ENCODE measurements at places on chromosomes 5 and 9.

- DNase-seq, result no peak
Observed at GRCh38 chr9:114081441-114082016, 3.4 kb upstream of the AMBP start.

- no peak for DNase-seq
Observed at GRCh38 chr5:174295702-174296436, 250.4 kb downstream of the NSG2 start.

- DNase-seq, result no peak
Observed at GRCh38 chr9:94946256-94946655, 219.8 kb downstream of the AOPEP start.

DNA sequence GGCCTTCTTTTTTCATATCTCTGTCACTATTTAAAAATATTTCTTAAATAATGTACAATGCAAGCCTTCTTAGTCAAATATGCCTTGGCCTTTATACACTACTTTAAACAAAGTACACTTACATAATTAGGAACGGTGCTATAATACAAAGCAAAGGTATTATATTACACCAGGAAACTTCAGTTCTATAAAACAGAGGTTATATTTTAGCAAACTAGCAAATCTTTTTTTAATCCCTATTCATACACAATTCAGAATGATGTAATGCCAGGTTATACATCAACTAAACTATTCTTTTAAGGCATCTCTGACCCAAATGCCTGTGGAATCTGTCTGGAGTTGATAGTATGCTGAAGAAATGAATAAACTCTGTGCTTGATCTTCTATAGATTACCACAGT is 10.7 kb upstream of the LURAP1L start:
- no peak for DNase-seq

DNA sequence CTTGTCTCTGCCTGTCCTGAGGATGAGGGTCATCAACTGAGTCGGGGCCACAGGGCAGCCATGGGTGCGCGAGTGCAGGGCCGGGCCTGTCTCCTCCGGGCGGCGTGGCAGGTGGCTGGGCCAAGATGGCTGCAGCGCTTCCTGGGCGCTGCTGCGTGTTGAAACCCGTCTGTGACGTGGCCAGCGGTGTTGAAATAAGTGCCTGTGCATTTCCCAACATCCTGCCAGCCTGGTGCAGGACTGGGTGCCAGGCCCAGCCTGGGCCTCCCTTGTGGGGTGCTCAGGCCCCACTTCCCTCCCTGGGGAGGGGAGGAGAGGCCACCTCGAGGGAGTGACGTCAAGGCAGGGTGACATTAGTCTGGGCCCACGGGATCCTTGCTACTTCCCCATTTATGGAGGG is 45.5 kb downstream of the RXRA start:
- DNase-seq, result no peak

DNA sequence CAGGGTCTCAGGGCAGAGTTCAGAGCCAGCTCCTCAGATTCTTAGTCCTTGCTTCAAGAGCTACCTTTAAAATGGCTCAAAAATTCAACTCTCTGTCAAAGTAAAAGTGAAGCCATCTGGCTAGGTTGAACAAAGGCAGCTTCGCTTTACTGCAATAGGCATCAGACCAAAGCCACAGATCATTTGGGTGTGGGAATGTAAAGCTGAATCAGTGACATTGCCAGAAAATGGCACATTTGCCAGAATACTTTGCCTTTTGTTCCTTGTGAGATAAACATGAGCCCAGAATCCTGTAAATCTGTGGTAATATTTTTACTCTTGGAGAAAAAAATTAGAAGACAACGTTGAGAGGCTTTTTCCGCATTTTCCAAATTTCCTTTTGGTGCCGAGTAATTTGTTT is 210.5 kb downstream of the PALM2AKAP2 start:
- no peak for DNase-seq

- no peak for DNase-seq
Observed at GRCh38 chr5:67997148-67997547, 218.4 kb upstream of the PIK3R1 start.

- no peak for DNase-seq
Observed at GRCh38 chr5:40497573-40497972, 182.1 kb upstream of the PTGER4 start.

DNA sequence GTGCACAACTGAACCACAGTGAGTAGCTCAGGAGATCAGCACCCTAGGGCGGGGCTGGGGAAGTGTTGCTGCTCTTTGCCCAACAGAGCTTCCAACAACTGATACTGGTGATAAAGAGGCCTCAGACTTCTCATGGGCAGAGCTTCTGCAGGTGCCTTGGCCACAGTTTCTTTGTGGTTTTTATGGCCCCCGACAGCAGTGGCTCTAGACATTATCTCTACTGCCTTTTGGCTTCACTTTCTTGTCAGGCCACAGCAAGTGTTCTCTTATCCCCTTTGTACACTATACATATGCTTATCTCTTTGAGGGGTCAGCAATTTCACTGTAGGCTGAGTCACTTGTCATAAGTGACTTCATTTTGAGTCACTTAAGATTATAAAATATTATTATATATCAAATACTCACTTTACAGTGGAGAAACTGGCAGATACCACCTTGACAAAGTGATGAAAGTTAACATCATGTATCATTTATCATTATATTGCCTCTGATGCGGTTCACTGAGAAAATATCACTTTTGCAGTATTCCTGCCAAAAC is 90.9 kb upstream of the COX7C start:
- no peak for DNase-seq

- no peak for DNase-seq
Observed at GRCh38 chr5:162242416-162242815, 174.8 kb downstream of the GABRG2 start.

GRCh38 chr5:94263068-94263467 is 355.3 kb downstream of the KIAA0825 start:
- no peak for DNase-seq

DNA sequence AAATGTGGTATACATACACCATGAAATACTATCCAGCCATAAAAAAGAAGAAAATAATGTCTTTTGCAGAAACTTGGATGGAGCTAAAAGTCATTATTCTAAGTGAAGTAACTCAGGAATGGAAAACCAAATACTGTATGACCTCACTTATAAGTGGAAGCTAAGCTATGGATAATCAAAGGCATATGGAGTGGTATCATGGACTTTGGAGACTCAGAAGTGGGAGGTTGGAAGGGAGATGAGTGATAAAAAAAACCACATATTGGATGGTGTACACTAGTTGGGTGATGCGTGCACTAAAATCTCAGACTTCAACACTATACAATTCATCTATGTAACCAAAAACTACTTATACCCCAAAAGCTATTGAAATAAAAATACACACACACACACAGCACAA is 24.5 kb downstream of the ADAMTS12 start:
- no peak for DNase-seq

- DNase-seq, result no peak
Observed at GRCh38 chr9:33165263-33166151, 1.6 kb downstream of the B4GALT1 start.

- no peak for DNase-seq
Observed at GRCh38 chr5:107541400-107541799, 129.3 kb downstream of the EFNA5 start.

DNA sequence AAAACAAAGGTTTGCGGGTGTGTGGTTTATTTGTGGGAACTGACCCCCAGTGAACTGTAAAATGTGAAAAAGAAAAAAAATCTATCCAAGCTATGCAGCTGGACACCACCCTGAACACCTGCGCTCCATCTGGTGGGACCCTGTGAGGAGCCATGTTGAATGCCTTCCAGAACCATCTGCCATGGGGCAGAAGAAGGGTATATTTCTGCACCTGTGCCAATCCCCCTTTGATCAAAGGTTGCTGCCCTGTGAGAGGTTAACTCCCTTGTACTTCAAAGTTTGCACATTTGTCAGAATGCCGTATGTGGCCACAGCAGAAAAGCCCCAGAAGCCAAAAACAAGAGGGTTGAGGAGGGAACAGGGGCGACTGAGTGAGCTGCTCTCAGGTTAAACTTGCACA is 148.5 kb upstream of the ALDH1B1 start:
- no peak for DNase-seq

Measured in activated T-cell treated with anti-CD3 and anti-CD28 coated beads for 24 hours (primary cell).